Cortex of kidney (tissue), 1 donor: ENCODE measurements at places on chromosomes 4 and X.

DNA sequence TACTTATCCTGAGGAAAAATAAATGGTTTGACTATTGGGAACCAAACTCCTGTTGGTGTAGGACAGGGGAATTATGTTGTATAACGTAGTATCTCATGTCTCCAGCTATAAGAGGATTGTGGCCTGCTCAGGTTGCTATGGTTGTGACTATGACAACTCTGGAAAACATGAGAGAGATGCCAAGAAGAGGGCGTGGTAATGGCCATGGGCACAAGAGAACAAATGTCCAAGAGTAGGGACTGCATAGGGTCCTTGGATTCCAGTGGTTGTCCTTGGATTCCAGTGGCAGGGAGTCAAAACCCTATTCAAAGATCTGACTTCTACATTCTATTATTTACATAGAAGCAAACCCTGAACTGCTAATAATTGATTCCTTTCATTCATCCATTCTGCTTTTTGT is 6.8 kb upstream of the MOB1B start:
- DNase-seq = no peak

- DNase-seq = no peak
These were observed at the start of gene LONRF3 for GRCh38 chrX:118974088-118974907. Gene LONRF3 (plus strand): TSS chrX:118974618. CDS start chrX:118974781, 163 bp downstream.

DNA sequence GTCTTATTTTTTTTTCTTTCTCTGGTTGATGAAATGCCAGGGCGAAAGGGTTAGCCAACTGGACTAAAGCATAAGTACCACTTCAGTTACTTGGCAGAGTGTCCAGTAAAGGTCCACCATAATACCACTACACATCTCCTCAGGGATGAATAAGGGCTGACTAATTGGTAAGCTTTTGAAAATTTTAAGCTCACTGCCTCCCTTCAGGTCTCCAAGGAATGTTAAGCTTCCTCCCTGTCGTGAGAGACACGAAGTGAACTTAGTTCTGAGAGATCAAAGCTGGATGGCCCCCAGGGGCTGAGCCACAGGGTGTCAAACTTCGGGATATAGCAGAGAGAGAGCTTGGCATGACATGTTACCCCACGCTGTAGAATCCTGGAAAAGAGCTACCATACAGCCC is 111.4 kb downstream of the VSIG4 start:
- DNase-seq = no peak

DNA sequence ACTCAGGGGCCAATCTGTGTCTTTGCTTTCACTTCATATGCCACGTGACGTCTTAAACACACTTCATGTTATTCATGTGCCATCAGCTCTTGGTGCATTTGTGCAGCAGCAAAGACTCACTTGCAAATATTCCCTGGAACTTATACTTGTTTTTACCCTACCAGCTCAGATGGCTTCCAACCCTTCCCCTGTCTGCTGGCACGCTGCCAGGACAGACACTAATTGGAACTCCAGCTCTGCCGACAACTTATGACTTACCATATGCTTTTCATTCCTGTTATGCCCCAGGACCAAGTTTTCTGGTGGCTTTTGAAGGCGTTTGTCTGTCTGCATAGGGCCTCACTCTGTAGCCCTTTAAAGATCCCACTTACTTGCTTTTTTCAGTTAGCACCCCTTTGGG is 261.7 kb upstream of the GNPDA2 start:
- DNase-seq = no peak

GRCh38 chr4:38411092-38411491 is 252.9 kb upstream of the KLF3 start:
- no peak for DNase-seq

GRCh38 chrX:153769158-153769864 is 5.3 kb downstream of the PLXNB3 start:
- no peak for DNase-seq

DNA sequence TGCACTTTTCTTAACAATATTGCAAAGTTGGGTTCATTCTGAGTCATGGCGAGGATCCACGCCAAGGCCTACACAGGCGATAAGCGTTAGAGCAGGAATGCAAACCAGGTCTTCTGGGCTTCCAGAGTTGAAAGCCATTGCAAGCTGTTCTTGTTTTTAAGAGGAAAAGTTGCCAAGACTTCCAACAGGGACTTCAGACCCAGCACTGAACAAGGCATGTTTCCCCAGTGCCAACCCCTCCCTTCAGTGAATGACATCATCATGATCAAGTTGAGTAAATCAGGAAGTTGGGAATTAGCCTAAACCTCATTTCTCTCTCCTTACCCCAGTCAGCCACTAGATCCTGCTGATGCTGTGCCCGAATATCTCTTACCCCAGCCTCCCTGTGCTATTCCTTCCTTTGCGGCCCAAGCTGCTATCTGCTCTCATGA is 355.1 kb downstream of the HS3ST1 start:
- DNase-seq = no peak

GRCh38 chrX:138775517-138775916 is 64.0 kb upstream of the FGF13 start:
- no peak for DNase-seq

DNA sequence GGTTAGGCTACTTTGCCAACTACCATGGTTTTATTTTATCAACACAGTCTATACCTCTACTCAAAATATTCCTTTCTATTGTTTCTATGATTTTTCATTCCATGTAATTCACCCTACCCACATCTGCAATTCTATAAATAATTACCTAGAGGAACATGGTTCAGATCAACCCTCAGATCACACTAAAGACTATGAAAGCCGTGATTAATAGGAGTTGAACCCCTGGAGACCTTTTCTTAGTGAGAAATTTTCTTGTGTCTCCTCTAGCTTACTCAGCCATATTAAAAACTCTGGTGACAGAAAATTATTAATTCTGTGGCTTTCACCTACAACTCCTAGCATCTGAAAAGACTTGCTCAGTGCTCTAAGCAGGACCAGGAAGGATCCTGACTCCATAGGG is 38.5 kb upstream of the CXXC4 start:
- DNase-seq = no peak

DNA sequence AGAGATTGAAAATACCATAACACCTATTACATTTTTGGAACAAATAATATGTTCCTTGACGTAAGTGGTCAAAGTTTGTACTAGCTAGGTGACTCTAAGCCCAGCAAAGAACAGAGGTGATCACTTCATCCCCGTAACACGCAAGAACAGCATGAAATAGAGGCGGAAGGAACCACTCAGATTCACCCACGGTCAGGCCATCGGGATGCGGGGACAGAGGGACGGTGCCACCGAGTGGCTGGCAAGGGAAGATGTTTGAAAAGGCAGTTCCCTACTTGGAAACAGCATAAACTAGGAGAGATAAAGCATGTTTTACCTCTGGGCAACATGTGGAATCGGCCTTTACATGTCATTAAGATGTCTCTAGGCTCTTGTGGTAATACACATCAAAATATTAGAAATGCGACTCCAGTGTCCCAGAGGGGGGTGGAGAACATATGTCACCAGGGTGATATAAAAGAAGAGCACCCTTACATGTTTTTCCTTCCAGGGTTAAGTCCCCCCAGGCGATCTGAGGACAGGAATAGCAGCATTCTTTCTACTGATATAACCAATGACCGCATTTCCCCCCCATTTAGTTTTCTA is 84.0 kb downstream of the PHKA2 start:
- DNase-seq = no peak

- DNase-seq = no peak
These were observed 99.2 kb upstream of the TENM3 start for GRCh38 chr4:182143822-182144625.

- no peak for DNase-seq
These were observed 1.3 kb downstream of the LPAR4 start for GRCh38 chrX:78748846-78749245.

DNA sequence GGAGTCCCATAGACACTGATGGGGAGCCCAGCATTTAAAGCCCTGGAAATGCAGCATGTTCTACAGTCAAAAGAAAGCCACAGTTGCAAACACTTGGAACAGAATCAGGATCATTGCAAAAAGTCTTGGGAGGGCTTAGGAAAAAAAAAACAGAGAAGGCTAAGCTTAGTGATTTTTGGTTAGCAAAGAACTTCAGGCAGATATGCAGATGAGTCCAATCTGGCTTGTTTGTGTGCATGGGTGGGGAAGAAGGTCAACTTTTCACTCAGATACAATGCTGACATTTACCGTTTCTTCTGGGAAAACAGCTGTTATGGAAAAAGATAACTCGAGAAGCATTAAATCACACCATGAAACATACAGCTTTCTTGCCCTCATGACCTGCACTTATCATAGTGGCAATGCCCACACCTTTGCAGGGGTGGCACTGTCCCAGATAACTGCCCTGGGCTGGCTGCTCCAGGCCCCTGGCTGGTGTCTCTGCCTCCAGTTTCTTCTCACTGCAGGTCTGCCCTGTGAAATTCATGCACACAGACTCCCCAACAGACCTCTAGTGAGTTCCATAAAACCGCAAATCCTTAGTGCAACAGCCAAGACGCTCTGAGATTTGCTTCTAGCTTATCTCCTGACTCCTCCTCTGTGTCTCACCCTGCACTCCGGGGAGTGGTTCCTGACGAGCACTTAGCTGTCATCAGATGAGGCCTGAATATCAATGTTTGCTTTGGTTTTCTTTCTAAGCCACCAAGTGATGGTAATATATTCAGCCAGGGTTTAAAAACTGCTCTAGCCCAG is 99.2 kb downstream of the DRD5 start:
- no peak for DNase-seq

DNA sequence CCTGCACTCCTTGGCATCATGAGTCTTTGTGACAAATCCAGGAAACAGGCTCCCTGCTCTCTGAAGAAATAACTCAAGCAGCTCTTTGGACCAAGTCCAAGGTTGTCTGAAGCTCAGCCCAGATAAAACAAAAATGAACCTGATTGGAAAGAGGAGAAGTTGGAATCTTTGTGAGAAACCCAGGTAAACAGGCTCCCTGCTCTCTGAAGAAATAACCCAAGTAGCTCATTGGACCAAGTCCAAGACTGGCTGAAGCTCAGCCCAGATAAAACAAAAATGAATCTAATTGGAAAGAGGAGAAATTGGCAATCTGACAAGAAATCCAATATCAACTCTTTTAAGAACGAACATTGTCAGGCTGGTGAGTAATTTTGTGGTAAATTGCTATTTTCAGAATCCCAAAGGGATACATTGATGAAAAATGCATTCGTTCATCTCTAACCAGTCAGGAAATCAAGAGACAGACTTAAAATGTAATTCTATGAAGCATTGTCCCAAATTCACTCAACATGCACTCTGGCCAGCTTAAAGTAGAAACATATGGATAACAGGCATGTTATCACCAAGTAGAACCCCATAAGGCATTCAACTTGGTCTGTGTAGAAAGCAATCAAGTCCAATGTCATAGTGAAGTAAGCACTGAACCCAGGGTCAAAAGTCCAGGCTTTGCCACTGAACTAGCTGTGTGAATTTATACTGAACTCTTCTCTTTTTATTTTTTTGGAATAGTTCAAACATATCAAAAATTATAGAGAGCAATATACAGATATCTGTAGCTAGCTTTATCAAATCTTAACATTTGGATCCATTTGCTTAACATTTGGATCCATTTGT is 16.8 kb upstream of the NFXL1 start:
- no peak for DNase-seq

- DNase-seq = no peak
These were observed 29.1 kb upstream of the TRO start for GRCh38 chrX:54891573-54891972.

GRCh38 chrX:154419688-154420401 is 8.5 kb downstream of the TAFAZZIN start:
- DNase-seq = no peak

GRCh38 chr4:139666735-139667281 is 1.2 kb downstream of the MGST2 start:
- no peak for DNase-seq

DNA sequence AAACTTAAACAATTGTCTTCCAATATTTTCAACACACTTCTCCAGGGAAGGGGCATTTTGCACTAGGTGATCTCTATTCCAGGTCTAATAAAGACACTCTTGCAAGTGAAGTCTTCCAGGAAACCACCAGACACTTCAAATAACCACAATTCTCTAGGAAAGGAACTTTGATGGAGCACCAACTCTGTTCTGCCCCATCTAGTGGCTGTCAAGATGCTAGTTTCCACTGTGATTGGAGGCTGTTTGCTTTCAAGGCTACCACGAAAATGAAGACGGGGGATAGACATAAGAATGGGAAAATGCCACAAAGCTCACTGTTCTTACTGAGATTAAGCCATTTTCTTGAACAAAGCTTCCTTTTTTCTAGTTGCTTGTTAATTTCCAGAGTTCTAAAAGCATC is 100.6 kb upstream of the F9 start:
- DNase-seq = no peak

- no peak for DNase-seq
These were observed 189.1 kb upstream of the C1QTNF7 start for GRCh38 chr4:15238720-15239119.

- DNase-seq = no peak
These were observed 165.7 kb upstream of the MAMLD1 start for GRCh38 chrX:150197388-150197787.

DNA sequence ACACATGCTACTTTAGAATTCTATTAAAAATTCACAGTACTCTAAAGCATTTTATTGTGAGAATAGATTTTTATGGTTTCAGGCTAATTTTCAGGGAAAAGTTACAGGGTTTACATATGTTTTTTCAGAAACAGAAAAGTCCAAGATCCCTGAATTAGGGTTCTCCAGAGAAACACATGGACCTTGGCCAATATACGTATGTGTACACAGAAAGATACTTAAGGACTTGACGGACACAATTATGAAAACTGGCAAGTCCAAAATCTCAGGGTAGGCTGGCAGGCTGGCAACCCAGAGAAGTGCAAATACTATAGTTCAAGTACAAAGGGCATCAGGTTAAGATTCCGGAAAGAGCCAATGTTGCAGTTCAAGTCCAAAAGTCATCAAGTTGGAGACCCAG is 1897.8 kb upstream of the PCDH10 start:
- DNase-seq = no peak

DNA sequence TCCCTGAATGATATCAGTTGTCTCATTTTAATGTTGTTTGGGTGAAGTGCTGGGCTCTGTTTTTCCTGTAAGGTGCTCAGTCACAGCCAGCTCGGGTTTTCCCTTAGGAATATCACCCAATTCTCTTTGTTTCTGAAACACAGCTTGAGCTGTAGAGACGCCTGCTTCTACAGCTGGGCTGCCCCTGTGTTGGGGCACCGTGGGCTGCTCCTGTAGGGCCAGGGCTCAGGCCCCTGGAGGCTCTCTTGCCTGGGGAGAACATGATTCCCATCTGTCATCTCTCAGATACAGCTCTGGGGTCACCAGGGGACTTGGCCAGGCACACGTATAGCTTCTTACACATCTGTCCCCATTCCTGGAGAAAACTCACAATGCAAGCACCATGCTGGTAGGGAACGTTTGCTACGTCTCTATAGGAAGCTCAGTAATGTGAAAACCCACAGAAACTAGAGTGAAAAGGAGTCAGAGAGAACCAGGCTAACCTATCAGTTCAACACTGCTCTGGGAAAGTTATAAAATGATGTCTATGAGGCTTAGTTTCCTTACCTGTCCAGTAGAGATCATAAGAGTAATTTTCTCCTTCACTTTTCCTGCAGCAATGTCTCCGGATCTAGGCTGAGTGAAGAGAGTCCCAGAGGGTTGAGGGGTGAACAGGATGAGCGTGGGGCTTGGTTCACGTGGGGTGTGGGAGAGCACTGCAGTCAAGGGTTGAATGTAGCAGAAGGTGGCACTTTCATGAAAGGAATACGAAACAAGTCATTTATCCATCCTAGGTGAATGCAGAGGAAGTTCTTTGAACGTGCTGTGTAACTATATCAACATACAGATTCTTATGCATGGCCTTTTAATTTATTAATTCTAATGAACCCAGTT is 14.5 kb downstream of the FHDC1 start:
- DNase-seq = no peak

- no peak for DNase-seq
These were observed 1592.9 kb upstream of the TENM3 start for GRCh38 chr4:180650273-180650672.

- DNase-seq = no peak
These were observed 93.3 kb downstream of the AKAP4 start for GRCh38 chrX:50107470-50107869.
